Panc1 (cell line): ENCODE measurements at places on chromosomes 3 and 15. TPM values are rescaled to one million over a fixed set of nuclear protein-coding genes. Genes with fewer than 3 reads are reported as not detected.

GRCh38 chr3:69235882-69236281, 113.5 kb upstream of the LMOD3 start:
- no peak for DNase-seq

- no peak for DNase-seq
Observed at GRCh38 chr15:48875241-48875960, 2.5 kb upstream of the EID1 start.

GRCh38 chr3:71528816-71529215, 54.7 kb downstream of the FOXP1 start:
- DNase-seq, result no peak

GRCh38 chr15:64099379-64099778, 3.6 kb downstream of the SNX1 start:
- DNase-seq, result no peak

GRCh38 chr15:35123743-35124142, 38.6 kb upstream of the NANOGP8 start:
- DNase-seq, result no peak

- no peak for DNase-seq
Observed at GRCh38 chr15:70118599-70118998, 20.9 kb upstream of the TLE3 start.

DNA sequence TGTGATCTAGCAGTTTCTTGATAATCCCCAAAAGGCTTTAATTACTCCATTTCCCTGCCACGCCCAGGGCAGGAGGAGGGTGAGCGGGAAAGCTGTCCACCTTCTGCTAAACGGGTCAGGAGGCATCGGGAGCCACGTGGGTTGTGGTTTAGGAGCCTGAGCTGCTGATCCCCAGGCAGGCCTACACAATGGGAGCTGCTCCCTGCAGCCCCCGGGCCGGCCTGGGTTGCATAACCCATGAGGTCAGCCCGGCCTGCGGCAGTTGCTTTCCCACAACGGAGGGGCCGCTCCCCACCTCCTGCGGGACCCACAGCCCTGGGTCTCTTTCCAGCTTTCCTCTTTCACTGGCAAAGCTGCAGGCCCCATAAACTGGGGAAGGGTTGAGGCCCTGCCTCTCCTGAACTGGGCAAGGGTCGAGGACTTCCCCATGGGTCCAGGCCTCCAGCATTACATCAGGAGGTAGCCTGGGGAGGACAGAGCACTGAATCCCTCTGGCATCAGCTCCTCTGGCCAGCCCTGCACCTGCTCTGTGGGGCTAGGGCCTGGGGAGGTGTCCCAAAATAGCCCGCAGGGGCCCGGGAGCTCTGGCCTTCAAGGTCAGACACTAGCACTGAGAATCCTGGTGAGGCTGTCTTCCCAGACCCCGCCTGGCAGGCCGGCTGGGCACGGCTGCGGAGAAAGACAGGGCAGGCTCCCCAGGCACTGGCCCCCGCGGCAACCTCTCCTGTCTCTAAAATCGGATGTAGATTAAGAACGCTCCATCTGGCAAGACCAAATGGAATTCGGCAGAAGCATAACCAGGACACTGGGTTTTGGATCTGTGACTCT, 47.3 kb downstream of the ZDHHC19 start:
- DNase-seq, result no peak

- DNase-seq, result no peak
Observed at GRCh38 chr15:74542166-74543042, 1.4 kb downstream of the ARID3B start.

DNA sequence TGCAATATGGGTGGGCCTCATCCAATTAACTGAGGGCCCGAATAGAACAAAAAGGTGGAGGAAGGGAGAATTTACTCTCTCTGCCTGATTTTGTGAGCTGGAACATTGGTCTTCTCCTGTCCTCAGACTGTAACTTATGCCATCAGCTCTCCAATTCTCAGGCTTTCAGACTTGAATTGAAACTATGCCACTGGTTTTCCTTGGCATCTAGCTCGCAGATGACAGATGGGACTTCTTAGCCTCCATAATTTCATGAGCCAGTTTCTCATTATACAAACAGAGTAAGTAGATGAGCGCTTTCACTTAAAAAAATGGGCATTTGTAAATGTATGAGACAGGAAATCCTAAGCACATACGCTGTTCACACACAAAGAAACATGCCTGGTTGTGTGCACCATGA, 8.7 kb upstream of the PTX3 start:
- no peak for DNase-seq

DNA sequence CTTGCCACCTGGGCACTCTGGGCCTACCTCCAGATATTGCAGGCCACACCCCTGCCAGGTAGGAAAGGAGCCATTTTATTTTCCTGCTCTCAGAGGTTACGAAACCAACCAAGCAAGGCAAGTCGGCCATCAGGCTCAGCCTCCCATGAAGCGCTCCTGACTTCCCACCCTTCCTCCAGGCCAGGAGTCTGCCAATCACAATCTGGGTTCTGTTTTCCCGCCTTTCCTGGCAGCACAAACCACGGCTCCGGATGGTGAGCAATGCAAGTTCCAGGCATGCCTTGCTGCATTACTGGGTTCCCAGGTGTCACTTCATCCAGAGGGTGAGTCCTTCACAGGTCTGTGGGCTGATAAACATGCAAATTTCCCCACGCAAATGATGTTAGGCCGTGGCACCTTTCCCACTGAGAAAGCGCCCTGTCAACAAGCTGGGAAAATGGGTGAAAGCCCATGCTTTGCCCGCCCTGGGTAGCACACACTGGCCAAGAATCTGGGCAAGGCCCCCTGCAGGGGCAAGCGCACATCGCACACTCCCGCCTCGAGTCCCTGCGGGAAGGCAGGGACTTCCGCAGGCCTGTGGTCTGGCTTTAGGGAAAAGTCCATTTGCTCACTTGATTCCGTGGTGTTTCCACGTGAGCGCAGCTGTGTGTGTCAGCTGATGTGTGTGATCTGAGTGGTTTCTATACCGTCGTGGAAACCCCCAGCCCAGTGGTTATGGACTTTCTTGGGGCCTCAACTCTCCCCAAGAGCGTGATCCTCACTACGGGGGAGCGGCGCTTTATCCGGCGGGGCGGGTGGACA, 61.6 kb upstream of the RYK start:
- no peak for DNase-seq

- DNase-seq, result no peak
Observed at GRCh38 chr15:57820119-57820518, 113.6 kb downstream of the POLR2M start.

DNA sequence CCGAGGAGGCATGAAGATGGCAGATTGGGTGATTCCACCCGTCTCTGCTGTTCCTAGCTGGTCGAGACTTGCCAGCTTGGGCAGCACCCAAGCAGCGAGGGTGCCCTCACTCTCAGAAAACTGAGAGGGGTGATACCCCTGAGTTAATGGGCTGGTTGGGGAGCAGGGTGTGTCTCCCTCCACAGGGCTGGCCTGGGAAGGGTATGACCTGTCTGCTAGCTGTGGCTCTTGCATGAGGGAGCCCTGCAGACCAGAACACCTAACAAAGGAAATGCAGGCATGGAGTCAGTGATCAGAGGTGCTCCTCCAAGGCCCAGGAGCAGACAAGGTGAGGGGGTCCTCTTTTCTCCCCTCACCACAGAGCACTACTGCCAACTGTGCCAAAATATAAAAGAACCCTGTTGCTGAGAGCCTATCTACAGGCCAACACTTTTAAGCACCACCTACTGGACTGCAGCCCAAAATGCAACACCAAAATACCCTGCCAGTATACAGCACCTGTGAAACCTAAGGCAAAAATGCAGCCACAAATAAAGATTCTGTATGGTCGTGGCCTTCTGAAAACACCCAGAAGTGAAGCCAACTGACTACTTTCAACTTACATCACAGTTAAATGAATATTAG, 35.8 kb upstream of the PPM1L start:
- no peak for DNase-seq

Gene SCG5
- 0.67 TPM for total RNA-seq

Gene TRPM1
- not detected for total RNA-seq

Gene CHRD
- 1.4 TPM for total RNA-seq

Gene PRICKLE2
- total RNA-seq, result 0.26 TPM

Gene PLS1
- 36.1 TPM for total RNA-seq

Gene GCSAM
- total RNA-seq, result 0.08 TPM

Gene THSD4
- 65.4 TPM for total RNA-seq
